Stimulated activated CD4-positive, alpha-beta T cell treated with anti-CD3 and anti-CD28 coated beads, Interleukin-1b, Interleukin-23, amount 100 ng/mL, for 1 hour (primary cell): ENCODE measurements at places on chromosomes 11 and 22.

GRCh38 chr11:1152316-1153104 lies 5.2 kb upstream of the MUC5AC start:
- no peak for DNase-seq

- no peak for DNase-seq
These were observed 8.1 kb upstream of the ANKRD13D start for GRCh38 chr11:67280788-67281551.

- DNase-seq, result no peak
These were observed 736 bp downstream of the RDX start for GRCh38 chr11:110295531-110296225.

DNA sequence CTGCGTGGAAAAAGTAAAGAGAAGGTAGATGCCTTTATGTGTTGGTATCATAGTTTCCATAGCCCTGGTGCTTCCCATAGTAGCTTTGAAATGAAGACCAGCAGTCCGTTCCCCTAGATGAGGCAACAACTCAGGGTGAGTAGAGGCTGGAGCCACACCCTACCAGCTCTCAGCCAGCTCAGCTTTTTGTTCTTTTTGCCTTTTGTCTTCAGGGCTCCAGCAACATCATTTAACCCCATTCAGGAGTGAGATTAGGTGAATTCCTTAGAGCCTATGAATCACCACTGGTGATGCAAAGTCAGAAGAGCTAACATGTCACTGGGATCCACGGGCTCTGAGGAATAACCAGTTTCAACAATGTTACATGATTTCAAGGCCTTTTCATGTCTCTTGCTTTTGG lies 14.0 kb upstream of the SESN3 start:
- DNase-seq, result no peak

- no peak for DNase-seq
These were observed 164.0 kb downstream of the TENM4 start for GRCh38 chr11:79276736-79277325.

- DNase-seq, result no peak
These were observed 24.8 kb downstream of the RASSF10 start for GRCh38 chr11:13033760-13034533.

- DNase-seq, result no peak
These were observed 19.9 kb upstream of the BBOX1 start for GRCh38 chr11:27020751-27021150.

GRCh38 chr22:46121523-46122287 lies 28.6 kb upstream of the PPARA start:
- DNase-seq, result no peak

- DNase-seq, result no peak
These were observed 83.5 kb upstream of the WNT7B start for GRCh38 chr22:46060292-46061123.

DNA sequence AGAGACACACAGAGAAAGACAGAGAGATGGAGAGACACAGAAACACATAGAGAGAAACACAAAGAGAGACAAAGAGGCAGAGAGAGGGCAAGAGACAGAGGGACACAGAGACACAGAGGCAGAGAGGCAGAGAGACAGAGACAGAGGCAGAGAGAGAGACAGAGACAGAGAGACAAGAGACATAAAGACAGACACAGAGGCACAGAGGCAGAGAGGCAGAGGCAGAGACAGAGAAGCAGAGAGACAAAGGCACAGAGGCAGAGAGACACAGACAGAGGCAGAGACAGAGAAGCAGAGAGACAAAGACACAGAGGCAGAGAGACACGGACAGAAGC lies 6.3 kb downstream of the TNNI2 start:
- DNase-seq, result no peak

DNA sequence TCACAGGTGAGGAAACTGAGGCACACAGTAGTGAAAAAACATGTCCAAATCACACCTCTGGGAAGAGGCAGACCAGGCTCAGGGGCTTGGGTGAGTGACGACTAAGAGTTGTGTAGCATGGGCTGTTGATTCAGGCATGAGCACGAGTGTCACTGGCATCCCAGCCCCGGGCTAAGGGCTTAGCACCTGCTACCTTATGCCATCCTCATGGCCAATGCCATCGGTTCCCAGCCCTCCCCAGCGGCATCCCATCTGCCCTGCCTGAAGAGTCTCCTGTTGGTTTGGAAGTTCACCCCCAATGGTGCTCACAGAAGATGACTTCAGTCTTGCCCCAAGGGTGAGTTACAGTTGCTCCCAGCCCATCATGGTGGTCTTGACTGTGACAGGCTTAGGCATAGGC lies 22.4 kb downstream of the MB start:
- no peak for DNase-seq

DNA sequence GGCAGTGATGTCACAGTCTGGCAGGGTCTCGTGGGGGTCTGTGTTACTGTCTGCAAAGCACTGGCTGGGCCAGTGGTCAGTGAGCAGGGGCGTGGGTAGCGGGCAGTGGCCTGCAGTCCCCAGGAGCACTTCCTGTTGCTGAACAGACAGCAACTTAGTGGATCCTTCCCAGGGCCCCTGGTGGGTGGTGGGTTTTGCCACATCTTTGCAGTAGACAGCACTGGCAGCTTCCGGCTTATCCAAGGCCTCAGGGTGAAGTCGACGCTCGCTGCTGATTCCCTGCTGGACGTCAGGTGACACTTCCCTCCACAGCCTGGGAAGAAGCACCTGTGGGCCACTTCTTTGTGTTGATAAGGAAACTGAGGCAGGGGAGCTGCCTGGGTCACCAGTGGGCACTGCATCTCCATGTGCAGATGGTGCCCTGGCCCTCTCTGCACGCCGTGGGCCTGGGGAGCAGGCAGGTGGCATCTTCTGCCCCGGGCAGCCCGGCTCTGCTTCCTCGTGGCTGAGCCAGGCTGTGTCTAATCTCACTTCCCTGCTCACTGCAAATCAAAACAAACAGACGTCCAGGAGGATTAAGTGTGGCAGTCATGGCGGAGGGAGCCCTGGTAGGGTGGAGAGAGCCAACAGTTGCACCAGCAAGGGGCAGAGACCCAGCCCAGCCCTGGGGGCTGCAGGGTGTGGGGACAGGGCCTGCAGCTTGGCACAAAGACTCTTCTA lies 79.8 kb downstream of the KCNQ1 start:
- DNase-seq, result no peak

DNA sequence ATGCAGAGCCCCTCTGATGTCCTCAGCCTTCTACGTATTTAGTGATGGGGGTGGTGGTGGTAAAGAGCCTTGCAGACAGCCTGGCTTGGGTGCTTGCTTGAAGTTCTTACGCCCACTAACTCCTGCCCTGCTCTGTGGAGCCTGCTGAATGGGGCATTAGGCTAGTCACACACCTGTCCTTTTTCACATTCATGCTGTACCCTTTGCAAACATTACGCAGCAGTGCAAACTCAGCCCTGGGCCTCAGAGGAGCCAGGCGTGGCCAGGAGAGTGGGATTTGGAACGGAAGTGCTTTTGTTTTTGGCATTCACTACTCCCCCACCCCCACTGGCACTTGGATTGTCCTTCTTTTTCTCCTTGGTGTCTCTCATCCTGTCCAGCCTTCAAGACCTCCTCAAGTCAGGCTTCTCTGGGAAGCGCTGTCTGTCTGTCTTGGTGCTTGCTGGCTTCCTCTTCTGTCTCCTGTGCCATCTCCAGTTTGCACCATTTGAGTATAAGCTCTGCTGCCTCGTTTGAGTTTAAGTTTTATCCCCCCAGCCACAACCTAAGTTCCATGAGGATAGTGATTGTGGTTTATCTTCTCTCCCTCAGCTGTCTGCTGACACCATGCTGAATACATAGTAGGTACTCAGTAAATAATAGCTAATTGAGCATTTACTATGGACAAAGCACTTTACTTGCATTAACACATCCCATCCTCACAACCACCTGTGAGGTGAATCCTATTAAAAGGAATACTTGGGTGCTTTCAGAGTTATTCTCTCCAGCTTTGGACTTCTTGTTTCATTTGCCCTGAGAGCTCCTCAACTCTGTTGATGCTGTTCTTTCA lies 26.7 kb downstream of the ZBTB16 start:
- no peak for DNase-seq

- DNase-seq, result no peak
These were observed 19.4 kb upstream of the SUSD2 start for GRCh38 chr22:24161909-24162308.

GRCh38 chr11:44623341-44623730 lies 57.9 kb downstream of the CD82 start:
- no peak for DNase-seq

DNA sequence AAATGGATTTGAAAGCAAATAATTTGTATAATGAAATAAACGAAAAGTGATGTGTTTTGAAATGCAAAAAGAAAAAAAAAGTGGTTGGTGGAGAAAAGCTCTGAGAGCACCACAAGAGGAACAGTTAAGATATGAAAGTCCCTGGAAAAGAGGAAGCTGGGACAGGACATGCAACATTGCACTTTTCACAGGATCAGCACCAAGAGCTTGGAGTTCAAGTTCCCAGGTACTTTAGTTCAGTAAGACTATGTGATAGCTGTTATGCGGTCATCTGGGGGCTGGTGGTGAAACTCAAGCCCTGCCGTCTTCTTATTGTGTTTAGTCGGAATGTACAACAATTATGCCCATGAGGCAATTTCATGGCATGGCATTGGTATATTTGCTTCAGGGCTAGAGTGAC lies 17.1 kb upstream of the MS4A4A start:
- no peak for DNase-seq

- DNase-seq, result peak; percentile 37
These were observed 8.6 kb downstream of the MRPL11 start for GRCh38 chr11:66429983-66430602.

DNA sequence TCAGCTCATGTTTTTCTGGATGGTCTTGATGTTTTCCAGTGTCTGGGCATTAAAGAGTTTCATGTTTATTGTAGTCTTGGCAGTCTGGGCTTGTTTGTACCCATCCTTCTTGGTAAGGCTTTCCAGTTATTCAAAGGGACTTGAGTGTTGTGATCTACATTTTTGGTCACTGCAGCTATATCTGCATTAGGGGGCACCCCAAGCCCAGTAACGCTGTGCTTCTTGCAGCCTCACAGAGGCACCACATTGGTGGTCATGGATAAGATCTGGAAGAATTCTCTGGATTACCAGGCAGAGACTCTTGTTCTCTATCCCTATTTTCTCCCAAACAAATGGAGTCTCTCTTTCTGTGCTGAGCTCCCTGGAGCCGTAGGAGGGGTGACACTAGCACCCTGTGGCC lies 451.5 kb upstream of the FAT3 start:
- DNase-seq, result no peak

DNA sequence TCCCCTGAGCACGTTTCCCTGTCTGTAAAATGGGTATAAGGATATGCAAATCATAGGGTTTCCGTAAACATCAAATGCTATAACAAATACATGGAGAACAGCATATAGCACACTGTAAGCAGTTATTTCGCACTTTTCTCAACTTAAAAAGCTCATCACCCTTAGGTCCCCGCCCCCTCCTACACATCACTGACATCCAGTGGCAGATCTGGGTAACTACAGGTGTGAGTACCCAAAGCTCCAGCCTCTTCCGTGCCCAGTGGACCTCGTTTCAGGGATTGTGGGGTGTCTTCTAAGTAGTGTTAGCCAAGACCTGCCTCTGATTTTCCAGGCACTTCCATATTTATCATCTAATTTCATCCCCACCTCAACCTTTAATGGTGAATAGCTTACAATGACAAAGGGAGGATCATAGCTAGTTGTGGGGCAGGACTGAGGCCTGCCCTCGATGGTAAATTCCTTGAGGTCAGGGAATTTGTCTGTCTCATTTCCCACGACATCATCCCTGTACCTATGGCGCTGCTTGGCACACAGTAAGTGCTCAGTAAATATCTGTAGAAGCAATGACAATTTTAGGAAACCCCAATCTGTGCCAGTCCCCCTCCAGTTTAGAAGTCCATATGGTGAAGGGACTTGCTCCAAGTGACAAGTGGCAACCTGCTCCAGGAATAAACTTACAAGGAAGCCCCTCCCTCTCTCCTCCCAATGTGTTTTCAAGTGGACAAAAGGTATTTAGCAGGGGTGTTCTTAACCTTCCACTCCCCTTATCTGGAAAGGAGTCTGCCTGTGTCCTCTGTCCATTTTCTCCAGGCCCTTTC lies 340.5 kb downstream of the TENM4 start:
- no peak for DNase-seq

DNA sequence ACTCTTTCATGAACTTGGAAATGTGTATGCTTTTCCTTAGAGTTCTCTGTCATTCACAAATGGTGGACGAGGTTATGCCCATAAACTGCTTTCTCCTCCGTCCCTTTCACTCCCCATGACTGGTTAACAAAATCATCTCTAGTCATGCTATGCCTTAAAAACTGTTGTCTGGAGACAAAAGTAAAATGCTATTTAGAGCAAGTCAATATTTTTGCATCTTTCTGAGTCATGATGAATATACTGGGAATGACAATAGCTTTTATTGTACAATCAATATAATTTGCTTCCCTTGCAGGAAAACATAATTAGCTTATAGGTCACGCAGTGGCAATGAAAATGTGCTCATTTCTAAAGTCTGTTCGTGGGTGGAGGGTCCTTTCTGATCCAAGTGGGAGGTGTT lies 216.7 kb upstream of the SORL1-AS1 start:
- DNase-seq, result no peak

DNA sequence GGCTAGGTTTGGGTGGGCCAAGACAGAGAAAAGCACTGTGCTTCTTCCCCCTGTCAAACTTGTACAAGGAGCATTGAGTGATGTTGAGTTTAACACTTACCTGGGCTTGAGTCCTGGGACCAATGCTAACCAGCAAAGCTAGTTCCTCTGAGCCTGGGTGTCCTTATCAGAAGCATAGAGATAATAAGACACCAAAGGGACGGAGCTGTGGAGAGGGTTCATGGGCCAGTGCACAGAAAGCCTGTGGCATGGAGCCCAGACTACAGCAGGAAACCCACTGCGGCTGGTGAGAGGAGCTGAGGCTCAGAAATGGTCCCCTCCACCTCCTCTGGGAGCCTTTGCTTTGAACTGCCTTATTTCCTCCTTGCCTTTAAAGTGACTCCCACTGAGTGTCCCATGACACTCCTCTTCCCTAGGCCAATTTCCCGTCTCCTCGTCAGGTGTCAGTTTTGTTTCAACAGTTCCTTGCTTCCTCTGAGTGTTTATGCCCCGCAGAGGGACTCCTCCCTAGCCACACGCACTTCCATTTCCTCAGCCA lies 9.4 kb downstream of the SLCO2B1 start:
- no peak for DNase-seq

GRCh38 chr11:57335023-57335342 lies 709 bp downstream of the SSRP1 start:
- DNase-seq, result no peak

- DNase-seq, result no peak
These were observed 610.4 kb upstream of the B3GAT1 start for GRCh38 chr11:135022454-135022853.

GRCh38 chr11:108766596-108767173 lies 101.8 kb downstream of the DDX10 start:
- no peak for DNase-seq
